ENCODE measurements at places on chromosomes 3 and 15. TPM values are rescaled to one million over a fixed set of nuclear protein-coding genes. Genes with fewer than 3 reads are reported as not detected.

DNA sequence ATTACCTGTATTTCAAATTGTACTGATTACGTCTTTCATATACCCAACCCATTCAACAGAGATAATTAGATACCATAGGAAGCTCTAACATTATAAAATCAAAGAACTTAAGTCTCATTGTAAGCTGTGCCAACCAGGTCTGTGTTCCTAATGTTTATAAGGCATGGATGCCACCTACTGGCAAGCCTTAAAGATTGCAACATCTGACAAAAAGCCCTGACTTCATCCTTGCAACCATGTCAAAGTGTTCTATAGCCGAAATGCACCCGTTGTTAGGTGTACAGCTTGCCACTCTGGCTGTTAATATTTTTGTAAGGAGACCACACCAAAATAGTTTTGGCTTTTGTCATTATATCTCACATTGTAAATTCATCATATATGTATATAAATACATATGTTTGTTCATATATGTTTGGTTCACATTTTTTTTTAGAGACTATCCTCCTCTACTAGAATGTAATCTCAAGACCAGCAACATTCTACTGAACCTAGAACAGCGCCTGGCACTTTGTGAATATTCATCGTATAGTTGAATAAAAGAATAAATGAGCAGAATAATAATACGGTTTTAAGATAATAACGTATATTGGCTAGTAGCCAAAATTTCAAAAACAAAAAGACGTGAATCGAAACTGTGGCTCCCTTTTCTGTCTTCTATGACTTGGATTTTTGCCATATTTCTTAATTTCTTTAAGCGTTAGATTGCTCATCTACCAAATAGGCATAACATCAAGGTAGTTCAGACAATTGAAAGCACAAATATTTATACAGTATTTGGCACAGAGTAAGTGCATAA lies 258.1 kb downstream of the TBL1XR1 start:
- no peak overlapping the region for H3K27ac ChIP-seq
- H3K36me3 ChIP-seq: no peaks in the 10 kb centered on the region
- no peak for DNase-seq
- no peak overlapping the region for H3K4me3 ChIP-seq
- peaks cover 19% of the 10 kb centered on the region for H3K27me3 ChIP-seq
- H3K4me1 ChIP-seq: no peaks in the 10 kb centered on the region

ARPP21 gene
- total RNA-seq: not detected

DNA sequence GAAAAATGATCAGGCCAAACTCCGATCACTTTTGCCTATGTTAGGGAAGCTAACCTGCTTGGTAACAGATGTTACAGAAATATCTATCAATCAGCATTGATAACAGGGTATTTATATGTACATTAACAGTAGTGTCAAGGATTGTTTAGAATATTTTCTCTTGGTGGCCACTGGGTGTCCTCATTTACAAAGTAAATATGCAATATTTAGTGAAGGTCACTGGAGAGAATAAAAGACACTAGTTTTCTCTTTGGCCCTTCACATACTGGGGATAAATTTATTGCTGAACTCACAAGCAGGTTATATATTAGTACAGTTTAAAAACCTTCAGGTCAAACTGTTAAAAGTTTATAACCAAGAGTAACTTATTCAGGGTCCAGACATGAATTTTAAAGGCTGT lies 69.0 kb downstream of the TIGIT start:
- no peak overlapping the region for H3K4me3 ChIP-seq
- DNase-seq: no peak
- H3K27me3 ChIP-seq: no peaks in the 10 kb centered on the region
- no peaks in the 10 kb centered on the region for H3K36me3 ChIP-seq
- H3K4me1 ChIP-seq: no peaks in the 10 kb centered on the region
- peak overlapping the region; percentile 54 for H3K27ac ChIP-seq

DNA sequence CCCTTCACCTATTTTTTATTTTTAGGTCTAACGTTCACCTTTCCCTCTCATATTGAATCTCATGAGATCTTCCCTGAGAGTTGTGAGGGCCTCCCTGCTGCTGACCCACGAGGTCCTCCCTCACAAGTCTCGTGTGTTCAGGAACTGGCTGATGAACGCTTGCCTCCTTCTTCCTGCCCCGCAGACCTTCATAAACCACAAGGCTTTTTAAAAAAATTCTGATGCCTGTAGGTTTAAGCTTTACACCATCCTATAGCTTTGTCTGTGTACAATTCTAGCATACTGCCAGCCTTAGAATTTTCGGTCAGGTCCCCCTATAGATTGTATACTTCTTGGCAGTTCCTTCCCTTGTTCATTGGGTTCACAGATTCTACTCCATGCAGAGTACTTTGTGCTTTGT lies 50.5 kb downstream of the CHST2 start:
- H3K4me1 ChIP-seq: peaks cover 77% of the 10 kb centered on the region
- peak overlapping the region; percentile 82 for H3K4me3 ChIP-seq
- no peak for DNase-seq
- peaks cover 13% of the 10 kb centered on the region for H3K36me3 ChIP-seq
- peak overlapping the region; percentile 89 for H3K27ac ChIP-seq

NEIL1 gene
- total RNA-seq: 22.3 TPM

DNA sequence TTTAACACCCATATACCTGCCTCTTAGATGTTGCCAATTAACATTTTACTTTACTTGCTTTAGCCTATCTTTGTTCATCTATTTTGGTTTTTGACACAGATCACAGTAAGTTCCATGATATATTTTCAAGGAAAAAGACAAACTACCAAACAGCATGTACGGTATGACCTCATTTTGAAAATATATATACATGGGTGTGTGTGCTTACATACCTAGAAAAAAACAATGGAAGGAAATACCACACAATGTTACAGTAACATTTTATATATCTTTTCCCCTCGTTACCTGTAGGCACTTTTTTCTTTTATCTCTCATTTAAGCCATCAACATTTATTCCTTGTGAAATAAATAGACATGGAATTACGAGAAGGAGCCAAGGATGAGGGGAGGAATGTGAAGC lies 170.0 kb downstream of the FOXP1 start:
- H3K4me3 ChIP-seq: no peak overlapping the region
- no peaks in the 10 kb centered on the region for H3K36me3 ChIP-seq
- no peaks in the 10 kb centered on the region for H3K27me3 ChIP-seq
- H3K4me1 ChIP-seq: peaks cover 47% of the 10 kb centered on the region
- no peak overlapping the region for H3K27ac ChIP-seq

DNA sequence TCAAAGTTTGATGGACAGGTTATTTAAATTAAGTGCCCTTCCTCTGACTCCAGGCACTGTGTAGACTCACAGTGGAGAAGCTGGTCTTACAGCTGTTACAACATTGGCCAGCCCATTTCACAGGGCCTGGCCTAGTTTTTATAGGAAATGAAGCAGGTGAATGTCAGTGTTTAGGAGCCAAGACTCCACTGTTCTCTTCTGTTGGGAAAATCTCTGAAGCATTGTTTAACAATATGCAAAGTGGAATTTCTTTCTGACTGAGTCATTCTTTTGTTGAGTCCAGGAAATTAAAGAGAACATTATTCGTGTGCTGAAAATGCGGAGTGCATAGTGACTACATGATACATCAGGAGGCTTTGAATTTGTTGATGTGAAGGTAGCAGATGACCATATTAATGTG lies 64.7 kb downstream of the ARRDC4 start:
- no peaks in the 10 kb centered on the region for H3K4me1 ChIP-seq
- no peak for DNase-seq
- H3K4me3 ChIP-seq: no peak overlapping the region
- no peak overlapping the region for H3K27ac ChIP-seq
- H3K27me3 ChIP-seq: peaks cover 5% of the 10 kb centered on the region
- H3K36me3 ChIP-seq: no peaks in the 10 kb centered on the region

- H3K27ac ChIP-seq: no peak overlapping the region
- DNase-seq: no peak
- no peaks in the 10 kb centered on the region for H3K4me1 ChIP-seq
- H3K4me3 ChIP-seq: no peak overlapping the region
- no peaks in the 10 kb centered on the region for H3K27me3 ChIP-seq
- H3K36me3 ChIP-seq: no peaks in the 10 kb centered on the region
Measured at GRCh38 chr3:112013058-112013783, 14.5 kb downstream of the TAGLN3 start.

DNA sequence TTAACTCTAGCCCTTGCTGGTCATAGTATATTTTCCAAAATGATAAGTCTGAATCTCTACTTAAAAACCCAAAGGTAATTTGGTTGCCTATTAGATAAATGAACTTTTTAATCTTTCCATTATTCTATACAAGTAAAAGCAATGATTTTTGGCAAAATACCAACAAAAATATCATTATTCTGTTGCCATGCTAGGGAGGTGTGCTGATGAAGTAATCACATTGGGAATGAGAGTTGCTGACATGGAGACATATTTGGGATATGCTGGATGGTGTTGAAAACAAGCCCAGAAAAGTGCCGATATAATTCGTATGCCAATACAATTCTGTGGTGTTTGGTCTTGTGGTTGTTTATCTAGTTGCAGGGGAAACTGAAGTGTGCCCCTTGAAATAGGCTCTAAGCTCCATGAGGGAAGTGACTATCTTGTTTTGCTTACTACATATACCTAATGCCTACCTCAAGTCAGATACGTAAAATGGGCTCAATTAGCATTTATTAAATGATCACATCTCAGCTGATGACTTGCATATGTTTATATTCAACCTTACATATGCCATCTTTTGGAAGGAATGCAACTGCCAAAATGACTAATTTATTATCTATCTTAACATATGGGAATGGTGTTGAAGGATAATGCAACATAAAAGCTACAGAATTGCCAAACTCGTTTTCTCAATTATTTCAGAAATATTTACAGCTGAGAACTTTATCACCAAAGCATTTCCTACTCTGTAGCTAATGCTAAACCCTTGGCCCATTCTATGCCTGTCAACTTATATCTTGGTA lies 5.8 kb downstream of the TOPBP1 start:
- no peak for DNase-seq
- H3K27me3 ChIP-seq: no peaks in the 10 kb centered on the region
- H3K36me3 ChIP-seq: peaks cover 34% of the 10 kb centered on the region

DNA sequence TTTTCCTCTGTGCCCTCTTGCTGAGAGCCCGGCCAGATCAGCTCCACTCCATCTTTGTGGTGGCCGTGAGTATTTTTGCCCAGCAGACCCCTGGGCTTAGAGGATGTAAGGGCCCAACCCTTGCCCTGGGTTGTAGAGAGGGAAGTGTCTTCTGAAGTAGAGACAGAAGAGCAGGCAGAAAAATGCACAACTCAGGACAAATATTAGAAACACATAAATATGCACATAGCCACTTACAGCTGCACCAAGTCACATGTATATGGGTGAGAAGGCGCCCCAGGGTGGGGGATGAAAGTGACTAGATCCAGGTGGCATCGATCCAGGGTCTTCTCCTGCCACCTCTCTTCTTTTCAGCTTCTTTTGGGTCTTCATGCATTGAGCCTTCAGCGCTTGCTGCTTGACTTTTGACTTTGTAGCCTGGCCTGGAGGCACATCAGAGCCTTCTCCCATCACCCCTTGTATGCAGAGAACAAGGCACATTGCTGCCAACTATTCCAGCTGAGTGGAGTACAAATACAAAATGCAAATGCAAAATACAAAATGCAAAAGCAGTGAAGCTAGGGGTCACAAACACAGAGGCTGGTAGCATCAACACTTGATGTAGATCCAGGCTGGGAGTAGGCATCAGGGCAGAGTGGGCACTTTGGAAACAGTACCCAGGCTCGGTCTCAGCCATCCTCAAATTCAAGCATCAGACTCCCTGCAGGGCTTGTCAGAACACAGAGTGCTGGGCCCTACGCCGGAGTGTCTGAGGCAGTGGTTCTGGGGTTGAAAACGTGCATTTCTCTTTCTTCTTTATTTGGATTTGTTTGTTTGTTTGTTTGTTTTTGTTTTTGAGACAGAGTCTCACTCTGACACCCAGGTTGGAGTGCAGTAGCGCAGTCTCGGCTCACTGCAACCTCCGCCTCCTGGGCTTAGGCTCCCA lies 133.0 kb downstream of the ASB7 start:
- H3K36me3 ChIP-seq: no peaks in the 10 kb centered on the region
- H3K4me1 ChIP-seq: no peaks in the 10 kb centered on the region
- H3K27ac ChIP-seq: no peak overlapping the region
- no peak overlapping the region for H3K4me3 ChIP-seq
- no peaks in the 10 kb centered on the region for H3K27me3 ChIP-seq

CLRN1 gene
- total RNA-seq: not detected

DNA sequence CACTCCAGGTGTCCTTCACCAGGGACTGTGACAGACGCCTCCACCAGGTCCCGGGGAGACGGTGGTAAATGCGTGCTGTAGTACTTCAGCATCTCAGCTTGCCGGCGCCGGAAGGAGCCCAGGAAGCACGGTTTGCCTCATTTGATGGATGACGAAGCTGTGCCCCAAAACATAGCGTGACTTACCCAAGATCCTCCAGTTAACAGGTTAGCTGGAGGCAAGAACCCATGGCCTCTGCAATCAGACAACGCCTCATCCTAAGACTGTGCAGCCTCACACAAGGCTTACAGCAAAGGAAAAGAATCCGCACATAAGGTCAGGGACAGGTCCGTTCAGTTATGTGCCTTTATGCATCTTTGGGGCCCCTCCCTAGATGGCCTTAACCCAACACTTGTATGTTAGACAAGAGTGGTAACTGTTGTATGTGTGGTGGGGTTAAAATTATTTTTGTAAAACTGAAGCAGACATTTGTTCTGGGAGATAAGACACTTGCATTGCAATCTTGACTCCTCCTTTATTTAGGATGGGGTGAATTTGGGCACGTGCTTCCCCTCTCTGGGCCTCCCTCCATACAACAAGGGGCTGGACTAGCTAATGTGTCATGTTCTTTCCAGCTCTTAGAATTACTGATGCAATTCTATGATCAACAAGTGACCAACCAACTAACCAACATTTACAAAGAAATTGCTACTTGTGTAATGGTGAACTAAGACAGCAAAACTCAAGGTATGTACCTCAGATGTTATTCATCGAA lies 39.4 kb downstream of the VGLL4 start:
- peaks cover 5% of the 10 kb centered on the region for H3K36me3 ChIP-seq
- no peaks in the 10 kb centered on the region for H3K27me3 ChIP-seq
- no peak for DNase-seq
- H3K27ac ChIP-seq: no peak overlapping the region
- peaks cover 38% of the 10 kb centered on the region for H3K4me1 ChIP-seq

DNA sequence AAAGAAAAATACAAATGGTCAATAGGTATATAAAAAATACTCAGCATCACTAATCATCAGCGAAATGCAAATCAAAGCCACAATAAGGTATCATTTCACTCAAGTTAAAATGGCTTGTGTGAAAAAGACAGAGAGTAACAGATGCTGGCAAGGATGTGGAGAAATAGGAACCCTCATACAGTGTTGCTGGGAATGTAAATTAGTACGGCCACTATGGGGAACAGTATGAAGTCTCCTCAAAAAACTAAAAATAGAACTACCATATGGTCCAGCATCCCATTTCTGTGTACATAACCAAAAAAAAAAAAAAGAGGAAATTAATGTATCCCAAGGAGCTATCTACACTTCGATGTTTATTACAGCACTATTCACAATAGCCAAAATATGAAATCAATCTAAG lies 98.1 kb upstream of the TGFBR2 start:
- H3K27me3 ChIP-seq: no peaks in the 10 kb centered on the region
- H3K36me3 ChIP-seq: no peaks in the 10 kb centered on the region
- H3K4me3 ChIP-seq: no peak overlapping the region
- DNase-seq: no peak
- no peak overlapping the region for H3K27ac ChIP-seq

LRRC2 gene
- total RNA-seq: not detected

CLEC3B gene
- total RNA-seq: not detected
